ENCODE measurements at places on chromosomes 3 and 15. TPM values are rescaled to one million over a fixed set of nuclear protein-coding genes. Genes with fewer than 3 reads are reported as not detected.

Gene ROPN1
- not detected for total RNA-seq

Gene ANKUB1
- total RNA-seq, result not detected

Gene SUSD5
- under 0.01 TPM for total RNA-seq

GRCh38 chr3:118529554-118529953 lies 505.1 kb downstream of the IGSF11 start:
- no peak for DNase-seq

GRCh38 chr15:99917252-99917651 lies 184.0 kb upstream of the LYSMD4 start:
- no peak for DNase-seq

DNA sequence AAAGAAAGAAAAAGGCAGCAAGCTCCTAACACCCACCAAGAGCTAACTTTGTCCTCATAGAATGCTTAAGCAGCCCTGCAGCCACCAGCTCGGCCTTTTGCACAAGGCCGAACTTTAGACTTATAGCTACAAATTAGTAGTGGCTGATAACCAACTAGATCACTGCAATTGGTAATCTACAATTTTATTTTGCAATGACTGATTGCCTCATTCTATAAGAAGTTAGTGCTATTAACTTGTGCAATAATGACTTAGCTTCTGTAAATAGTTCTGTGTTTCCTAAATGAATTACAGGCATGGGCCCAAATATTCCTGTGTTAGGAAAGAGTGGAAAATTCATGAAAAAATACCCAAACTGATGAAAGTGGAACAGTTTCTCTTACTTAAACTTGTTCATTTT lies 284.8 kb upstream of the CFAP20DC start:
- no peak for DNase-seq

DNA sequence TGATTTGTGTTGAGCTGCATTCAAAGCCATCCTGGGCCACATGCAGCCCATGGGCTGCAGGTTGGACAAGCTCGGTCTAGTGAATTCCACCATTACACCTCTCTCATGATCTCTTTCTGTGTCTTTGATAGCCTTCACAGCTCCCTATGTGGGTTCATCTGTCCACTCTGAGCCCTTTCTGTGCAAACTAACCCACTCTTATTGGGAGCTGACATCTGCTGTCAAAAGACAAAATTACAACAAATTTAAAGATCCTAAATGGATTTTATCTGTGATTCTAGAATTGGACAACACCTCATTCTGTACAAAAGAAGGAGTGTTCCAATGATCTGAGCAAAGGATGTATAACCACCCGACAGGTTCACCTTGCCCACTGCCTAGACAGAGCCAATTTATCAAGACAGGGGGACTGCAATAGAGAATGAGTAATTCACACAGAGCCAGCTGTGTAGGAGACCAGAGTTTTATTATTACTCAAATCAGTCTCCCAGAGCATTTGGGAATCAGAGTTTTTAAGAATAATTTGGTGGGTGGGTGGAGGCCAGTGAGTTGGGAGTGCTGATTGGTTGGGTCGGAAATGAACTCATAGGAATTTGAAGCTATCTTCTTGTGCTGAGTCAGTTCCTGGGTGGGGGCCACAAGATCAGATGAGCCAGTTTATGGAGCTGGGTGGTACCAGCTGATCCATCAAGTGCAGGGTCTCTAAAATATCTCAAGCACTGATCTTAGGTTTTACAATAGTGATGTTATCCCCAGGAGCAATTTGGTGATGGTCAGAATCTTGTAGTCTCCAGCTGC lies 2.6 kb upstream of the XYLB start:
- no peak for DNase-seq

DNA sequence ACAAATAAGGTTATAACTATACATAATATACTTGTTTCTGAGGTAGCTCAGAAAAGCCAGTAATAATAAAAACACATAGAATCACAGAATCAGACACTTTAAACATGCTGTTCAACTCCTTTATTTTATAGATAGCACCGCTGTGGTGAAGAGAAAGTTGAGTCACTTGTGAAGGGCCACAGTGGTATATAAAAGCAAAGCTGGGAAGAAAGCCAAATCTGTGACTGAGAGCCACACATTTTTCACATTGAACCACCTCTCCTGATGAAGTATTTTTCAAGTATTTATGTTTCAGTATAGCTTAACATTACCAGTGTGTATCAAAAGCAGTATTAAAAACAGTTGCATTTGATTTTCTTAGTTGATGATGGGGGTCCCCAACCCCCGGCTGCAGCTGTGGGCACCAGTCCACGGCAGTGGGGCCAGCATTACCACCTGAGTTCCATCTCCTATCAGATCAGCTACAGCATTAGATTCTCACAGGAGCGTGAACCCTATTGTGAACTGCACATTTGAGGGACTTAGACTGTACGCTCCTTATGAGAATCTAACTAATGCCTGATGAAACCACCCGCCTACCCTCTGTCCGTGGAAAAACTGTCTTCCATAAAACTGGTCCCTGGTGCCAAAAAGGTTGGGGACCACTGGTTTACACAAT lies 46.2 kb downstream of the TBL1XR1 start:
- peak; percentile 67 for DNase-seq

GRCh38 chr15:90232196-90232595 lies 1.5 kb downstream of the CIB1 start:
- DNase-seq, result no peak

- no peak for DNase-seq
Measured at GRCh38 chr3:134655706-134656105, 4.9 kb upstream of the KY start.

- DNase-seq, result no peak
Measured at GRCh38 chr15:65258375-65259262, 28.1 kb downstream of the PARP16 start.

DNA sequence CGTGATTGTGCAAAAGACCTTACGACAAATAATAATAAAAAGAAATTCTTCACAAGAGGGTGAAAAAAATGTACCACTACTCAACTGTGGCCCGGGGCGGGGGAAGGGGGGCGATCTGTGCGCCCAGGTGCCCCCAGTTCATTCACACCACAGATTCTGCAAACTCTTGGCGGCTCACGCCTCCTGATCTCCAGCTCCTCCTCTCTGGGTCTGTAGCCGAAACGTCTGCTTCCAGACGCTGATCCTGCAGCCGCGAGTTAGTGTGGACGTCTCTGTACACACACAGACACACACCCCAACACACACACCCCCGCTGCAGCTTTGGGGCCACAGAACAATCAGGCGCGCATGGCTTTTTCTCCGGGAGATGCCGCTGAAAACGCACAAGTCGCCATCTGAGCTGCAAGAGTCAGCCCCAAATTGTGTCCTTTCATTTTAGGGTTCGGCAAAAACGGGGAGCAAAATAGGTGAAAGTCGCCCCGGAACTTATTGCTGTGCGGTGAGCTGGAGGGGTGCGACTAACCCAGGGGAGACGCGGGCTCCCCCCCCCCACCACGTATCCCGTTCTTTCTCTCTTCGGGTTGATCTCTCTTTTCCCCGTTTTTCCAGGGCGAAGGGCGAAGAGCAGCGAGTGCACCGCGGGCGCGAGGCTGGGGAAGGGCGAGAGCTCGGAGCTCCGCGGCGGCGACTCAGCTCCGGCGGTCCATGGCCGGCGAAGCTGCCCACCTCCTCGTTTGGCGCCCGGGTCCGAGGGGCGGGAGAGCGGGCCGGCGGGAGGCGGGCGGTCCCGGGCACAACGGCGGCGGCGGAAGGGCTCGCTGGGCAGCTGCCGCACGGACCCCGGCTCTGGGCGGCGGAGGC lies 505 bp upstream of the WNT5A start:
- DNase-seq, result no peak

DNA sequence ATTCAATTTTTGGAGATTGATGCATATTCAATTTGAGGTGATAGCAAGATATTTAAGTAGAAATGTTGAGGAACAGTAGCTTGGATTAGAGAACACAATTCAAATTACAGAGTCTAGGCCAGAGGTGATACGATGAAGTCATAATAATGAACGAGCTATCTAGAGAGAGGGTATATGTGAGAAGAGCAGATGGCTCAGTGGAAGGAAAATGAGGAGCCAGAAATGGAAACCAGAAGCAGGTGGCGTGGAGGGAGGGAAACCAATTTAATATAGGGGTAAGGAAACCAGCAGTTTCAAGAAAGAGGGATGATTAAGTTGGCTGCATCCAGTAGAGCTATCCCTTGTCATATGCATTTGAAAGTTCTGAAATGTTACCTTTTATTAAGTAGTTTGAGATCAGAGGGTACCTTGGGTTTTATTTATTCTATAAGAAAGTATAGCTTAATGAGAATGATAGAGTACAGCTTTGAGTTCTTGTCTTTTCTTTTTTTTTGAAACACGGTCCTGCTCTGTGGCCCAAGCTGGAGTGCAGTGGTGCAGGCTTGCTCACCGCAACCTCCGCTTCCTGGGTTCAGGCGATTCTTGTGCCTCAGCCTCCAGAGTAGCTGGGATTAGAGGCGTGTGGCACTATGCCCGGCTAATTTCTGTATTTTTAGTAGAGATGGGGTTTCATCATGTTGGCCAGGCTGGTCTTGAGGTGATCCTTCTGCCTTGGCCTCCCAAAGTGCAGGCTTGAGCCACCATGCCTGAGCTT lies 22.1 kb downstream of the NCK1 start:
- DNase-seq, result no peak

All from hematopoietic multipotent progenitor cell (in vitro differentiated cells).